Tibial nerve (tissue), 4 donors: ENCODE measurements at places on chromosomes 11 and 22. TPM values are rescaled to one million over a fixed set of nuclear protein-coding genes. Genes with fewer than 3 reads are reported as not detected.

DNA sequence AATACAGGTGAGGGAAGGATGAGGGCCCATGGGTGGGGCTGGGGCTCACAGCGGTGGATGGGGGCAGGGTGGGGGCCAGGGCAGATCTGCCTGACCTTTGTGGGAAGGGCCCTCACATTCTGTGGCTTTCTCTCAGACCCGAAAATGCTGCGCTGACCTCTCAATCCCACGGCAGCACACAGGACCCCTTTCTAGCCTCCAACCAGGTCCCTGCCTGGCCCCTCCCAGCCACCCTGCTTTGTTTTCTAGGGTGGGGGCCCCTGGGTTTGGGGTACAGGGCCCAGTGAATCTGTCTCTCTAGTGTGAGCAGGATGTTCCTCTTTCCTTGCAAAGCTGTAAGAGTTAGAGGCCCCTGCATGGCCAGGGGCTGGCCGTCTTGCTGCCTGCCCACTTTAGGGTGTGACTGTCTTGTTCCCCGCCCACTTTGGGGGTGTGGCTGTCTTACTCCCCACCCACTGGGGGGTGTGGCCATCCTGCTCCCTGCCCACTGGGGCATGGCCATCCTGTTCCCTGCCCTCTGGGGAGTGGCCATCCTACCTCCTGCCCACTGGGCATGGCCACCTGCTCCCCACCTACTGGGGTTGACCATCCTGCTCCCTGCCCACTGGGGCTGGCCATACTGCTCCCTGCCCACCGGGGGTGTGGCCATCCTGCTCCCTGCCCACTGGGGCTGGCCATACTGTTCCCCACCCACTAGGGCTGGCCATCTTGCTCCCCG is 11.5 kb downstream of the PARVG start:
- DNase-seq: no peak

DNA sequence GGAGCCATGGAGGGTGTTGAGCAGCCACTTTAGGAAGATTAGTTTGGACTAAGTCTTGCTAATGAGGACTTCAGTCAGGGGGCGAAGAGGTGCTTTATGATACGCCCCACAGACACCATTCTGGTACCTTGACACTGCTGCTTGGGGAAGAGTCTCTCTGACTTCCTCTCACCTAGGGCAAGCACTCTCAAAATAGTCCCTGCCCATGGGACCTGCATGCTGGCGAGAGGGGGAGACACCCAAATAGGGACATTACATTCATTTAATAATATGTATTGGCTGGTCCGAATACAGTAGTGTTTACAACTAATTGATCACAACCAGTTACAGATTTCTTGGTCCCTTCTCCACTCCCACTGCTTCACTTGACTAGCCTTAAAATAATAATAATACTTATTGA is 4.4 kb upstream of the CATSPERZ start:
- no peak for DNase-seq

- no peak for DNase-seq
Observed at GRCh38 chr22:36360871-36361383, 26.8 kb downstream of the MYH9 start.

GGTLC2 gene
- not detected for total RNA-seq

CHST1 gene
- total RNA-seq: 1.7 TPM

DNA sequence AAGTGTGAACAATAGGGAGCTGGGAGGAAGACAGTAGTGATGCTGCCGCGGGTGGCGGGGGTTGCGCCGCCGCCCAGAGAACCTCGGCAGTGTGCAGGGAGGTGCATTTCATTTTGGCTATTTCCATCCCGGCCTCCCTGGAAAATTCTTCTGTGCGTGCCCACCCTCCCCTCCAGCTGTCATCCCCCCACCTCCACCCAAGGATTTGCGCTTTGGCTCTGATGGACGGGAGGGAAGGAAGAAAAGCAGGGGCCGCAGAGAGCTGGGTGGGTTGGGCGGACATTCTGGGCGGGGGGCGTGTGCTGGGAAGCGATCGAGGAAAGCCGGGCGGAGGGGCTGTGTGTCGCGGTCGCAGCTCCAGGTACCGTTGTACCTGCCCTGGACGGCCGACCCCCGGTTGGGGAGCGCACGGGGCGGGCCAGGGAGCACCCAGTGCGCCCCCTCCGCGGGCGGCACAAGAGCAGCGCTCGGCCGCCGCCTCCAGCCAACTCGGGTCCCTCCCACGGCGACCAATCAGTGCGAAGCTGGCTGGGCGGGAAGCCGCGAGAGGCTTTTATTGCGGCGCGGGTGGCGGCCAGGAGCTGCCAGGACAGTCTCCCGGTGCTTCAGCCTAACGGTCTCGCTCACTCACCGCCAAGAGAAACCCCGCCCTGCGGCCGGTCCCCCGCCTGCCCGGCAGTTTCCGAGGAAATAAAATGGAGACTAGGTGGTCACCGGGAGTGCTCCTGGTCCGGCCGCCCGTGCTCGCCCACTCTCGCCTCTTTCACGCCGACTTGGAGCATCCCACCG is 1.6 kb downstream of the NCAM1 start:
- DNase-seq: no peak

OR8D4 gene
- total RNA-seq: not detected

SULT4A1 gene
- total RNA-seq: not detected
